ENCODE measurements at places on chromosomes 13 and 19. TPM values are rescaled to one million over a fixed set of nuclear protein-coding genes. Genes with fewer than 3 reads are reported as not detected.
A peak's percentile ranks its signal among the peaks of the same experiment; 100 is the strongest.

Gene ENOX1
- total RNA-seq, result 0.78 TPM

Gene NUP58
- total RNA-seq, result 22.7 TPM

DNA sequence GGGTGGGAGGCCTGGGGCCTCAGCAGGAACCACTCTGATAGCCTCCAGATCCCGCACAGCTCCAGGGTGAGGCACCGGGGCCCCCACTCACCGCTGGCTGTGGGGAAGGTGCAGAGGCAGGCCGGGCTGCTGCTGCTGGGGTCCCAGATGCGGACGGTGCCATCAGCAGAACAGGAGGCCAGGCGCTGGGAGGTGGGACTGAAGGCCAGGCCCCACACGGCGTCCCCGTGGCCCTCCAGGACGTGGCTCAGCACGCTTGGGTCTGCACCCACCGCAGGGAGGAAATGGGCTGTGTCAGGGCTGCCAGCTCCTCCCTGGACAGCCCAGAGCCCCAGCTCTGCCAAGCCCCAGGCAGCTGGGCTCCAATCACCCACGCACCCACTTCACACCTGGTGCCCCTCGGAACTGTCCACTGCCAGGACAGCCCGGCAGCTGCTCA, 6.1 kb upstream of the PRKD2 start:
- H3K27me3 ChIP-seq, result no peaks in the 10 kb centered on the region
- no peak overlapping the region for H3K4me3 ChIP-seq
- H3K4me1 ChIP-seq, result peaks cover 5% of the 10 kb centered on the region
- DNase-seq, result no peak
- H3K36me3 ChIP-seq, result peaks cover 31% of the 10 kb centered on the region
- no peak overlapping the region for H3K27ac ChIP-seq

Gene SIAH3
- total RNA-seq, result not detected

GRCh38 chr19:38989066-38989605, 13.6 kb upstream of the FBXO17 start:
- H3K27ac ChIP-seq, result no peak overlapping the region
- H3K4me1 ChIP-seq, result no peaks in the 10 kb centered on the region
- DNase-seq, result peak; percentile 14
- H3K4me3 ChIP-seq, result no peak overlapping the region

Gene KL
- total RNA-seq, result 1.3 TPM

- no peak overlapping the region for H3K4me3 ChIP-seq
- no peak overlapping the region for H3K27ac ChIP-seq
- H3K27me3 ChIP-seq, result no peaks in the 10 kb centered on the region
- H3K36me3 ChIP-seq, result no peaks in the 10 kb centered on the region
These were observed 69.7 kb upstream of the SIAH3 start for GRCh38 chr13:45921162-45921736.

- H3K4me3 ChIP-seq, result no peak overlapping the region
- H3K27ac ChIP-seq, result no peak overlapping the region
- H3K27me3 ChIP-seq, result no peaks in the 10 kb centered on the region
- H3K36me3 ChIP-seq, result no peaks in the 10 kb centered on the region
- DNase-seq, result no peak
- H3K4me1 ChIP-seq, result no peaks in the 10 kb centered on the region
These were observed 13.1 kb downstream of the RGL3 start for GRCh38 chr19:11405846-11406643.

- H3K27me3 ChIP-seq, result no peaks in the 10 kb centered on the region
- H3K4me3 ChIP-seq, result no peak overlapping the region
- peaks cover 87% of the 10 kb centered on the region for H3K4me1 ChIP-seq
- H3K36me3 ChIP-seq, result no peaks in the 10 kb centered on the region
These were observed 2.7 kb downstream of the PLEKHF1 start for GRCh38 chr19:29667901-29668341.

- no peak for DNase-seq
- peaks cover 24% of the 10 kb centered on the region for H3K4me1 ChIP-seq
- no peaks in the 10 kb centered on the region for H3K27me3 ChIP-seq
- H3K36me3 ChIP-seq, result peaks cover 26% of the 10 kb centered on the region
- H3K4me3 ChIP-seq, result no peak overlapping the region
These were observed 2.0 kb downstream of the ZNF792 start for GRCh38 chr19:34961775-34962686.

Gene CACNG7
- total RNA-seq, result not detected

GRCh38 chr13:66139250-66139649, 1090.9 kb downstream of the PCDH9 start:
- H3K27me3 ChIP-seq, result no peaks in the 10 kb centered on the region
- H3K27ac ChIP-seq, result no peak overlapping the region
- peaks cover 9% of the 10 kb centered on the region for H3K4me1 ChIP-seq
- no peaks in the 10 kb centered on the region for H3K36me3 ChIP-seq
- H3K4me3 ChIP-seq, result no peak overlapping the region
- no peak for DNase-seq

Gene LRRC8E
- total RNA-seq, result 3.4 TPM
